Hepatocyte (in vitro differentiated cells): ENCODE measurements at places on chromosomes 1 and 21. TPM values are rescaled to one million over a fixed set of nuclear protein-coding genes. Genes with fewer than 3 reads are reported as not detected.

GRCh38 chr1:23247276-23247675, 30.0 kb upstream of the HTR1D start:
- DNase-seq = no peak

CELSR2 gene
- polyA plus RNA-seq = 3.2 and 3.3 TPM in 2 replicates

FCGR3A gene
- 0.31 and 0.80 TPM in 2 replicates for polyA plus RNA-seq

LCE1D gene
- polyA plus RNA-seq = not detected in 2 replicates

DNA sequence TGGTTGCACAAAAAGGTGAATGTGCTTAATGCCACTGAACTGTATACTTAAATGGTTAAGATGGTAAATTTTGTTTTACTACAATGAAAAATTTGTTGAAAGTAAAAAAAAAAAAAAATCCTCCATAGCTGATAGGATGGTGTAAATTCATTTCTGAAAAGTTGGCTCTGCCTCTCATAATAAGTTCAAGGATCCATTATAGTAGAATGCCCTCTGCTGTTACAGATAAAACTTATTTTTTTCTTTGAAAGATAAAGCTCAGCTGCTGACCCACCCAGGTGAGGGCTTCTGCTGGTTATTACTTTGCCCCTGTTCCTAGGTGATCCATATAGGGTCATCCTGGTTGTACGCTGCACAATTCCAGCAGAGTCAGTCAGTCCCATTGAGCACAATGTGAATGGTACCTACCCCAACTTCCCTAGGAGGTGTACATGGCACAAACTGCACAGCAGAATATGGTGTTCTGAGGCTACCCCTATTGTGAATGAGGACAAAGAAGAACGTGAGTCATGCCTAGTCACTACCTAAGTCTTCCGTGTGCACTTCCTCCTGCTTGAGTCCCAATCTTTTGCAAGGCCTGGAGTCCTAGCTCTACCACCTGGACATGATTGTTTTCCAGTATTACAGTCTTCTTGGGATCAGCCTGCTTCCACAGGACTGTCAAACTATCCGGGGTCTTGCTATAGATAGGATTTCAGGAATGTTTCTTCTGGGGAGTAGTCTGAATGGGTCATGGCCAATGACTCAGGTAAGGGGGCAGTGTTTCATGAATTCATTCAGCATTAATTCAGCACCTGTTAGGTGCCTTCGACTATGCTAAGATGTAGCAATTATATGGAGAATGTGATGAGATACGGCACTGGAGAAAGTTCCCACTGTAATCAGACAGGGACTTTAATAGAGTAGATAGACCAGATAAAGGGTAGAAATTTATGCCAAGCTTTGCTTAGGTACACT, 20.8 kb upstream of the CD5L start:
- no peak for DNase-seq
